Caco-2 (cell line): ENCODE measurements at places on chromosomes 6 and 20.

GRCh38 chr6:87407561-87407900 is 241 bp upstream of the CFAP206 start:
- no peak for DNase-seq

DNA sequence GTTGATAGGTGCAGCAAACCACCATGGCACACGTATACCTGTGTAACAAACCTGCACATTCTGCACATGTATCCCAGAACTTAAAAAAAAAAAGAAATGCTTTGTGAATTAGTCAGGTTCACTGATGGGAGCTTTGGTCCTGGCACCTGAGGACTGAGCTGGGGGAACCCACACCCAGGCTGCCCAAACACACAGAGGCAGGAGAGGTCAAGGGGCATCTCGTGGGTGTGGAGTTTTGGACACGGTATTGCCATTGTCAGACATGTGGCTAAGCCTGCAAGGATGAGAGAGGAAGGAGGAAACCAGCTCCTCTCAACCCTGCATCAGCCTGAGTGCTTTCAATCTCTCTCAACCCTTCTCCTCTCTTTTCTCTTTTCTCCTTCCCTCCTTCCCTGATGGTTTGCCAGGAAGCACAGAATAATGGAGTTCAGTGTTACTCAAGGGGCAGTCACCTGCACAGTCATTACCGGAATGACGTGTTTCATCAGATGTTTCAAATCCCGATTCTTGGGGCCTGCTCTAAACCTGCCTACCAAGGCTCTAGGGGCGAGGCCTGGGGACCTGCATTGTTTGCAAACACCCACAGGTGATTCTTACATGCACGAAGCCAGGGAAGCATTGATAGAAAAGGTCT is 89.9 kb upstream of the NEDD9 start:
- no peak for DNase-seq

- DNase-seq: no peak
These were observed 22.2 kb upstream of the GABRR1 start for GRCh38 chr6:89239338-89239737.

DNA sequence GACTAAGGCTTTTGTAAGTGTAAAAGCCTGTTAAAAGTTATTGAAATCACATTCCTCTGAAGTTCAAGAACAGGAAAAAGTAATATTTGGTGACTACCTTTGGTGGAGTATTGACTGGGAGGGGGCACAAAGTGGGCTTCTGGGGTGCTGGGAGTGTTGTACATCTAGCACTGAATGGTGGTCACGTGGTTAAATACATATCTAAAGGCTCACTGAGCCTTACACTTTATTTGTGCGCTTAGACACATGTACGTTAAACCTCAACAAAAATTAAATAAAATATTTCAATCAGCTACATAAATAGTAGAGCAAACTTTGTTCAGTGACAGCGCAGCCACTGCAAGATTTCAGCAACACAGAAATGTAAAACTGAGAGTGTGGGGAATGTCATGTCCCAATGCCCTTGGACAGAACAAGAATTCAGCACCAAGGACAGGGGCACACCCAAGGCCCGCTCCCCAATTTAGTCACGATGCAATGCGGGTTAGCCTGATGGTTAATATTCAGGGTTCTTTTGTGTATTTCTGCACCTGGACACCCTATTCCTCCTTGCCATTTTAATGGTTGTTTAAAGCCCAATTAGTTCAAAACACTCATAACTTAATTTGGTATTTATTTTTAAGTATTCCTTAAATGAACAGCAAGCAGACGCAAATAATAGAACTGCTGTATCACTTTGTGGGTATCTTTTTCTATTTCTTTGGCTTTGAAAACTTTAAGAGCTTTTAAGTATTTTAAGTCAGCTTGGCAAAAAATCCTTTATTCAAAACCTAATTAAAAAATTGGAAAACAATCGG is 37.4 kb downstream of the ANGPT4 start:
- DNase-seq: peak; percentile 50

GRCh38 chr6:98880486-98880885 is 46.1 kb downstream of the POU3F2 start:
- DNase-seq: no peak

DNA sequence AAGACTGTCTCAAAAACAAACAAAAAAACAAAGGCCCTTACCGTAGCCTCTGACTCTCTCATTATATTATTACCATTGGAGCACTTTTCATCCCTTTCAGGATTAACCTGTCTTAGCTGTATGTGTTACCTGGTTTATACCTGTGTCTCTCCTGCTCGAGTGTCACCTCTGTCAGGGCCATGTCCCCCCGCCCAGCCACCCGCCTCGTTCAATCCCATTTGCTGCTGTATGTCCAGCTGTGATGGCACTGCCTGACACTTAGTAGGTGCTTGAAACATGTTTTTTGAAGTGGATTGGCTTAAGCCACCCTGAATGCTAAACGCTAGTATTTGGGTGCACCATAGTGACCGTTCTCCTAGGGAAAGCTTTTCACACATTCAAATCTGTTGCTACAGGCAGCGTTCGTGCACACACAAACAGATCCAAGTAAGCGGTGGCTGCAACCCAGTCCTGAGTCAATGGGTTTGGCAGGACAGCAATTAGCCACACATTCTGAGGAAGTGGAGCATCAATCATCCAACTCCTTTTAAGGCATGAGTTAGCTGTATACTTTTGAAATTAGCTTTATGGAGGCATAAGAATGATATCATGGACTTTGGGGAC is 98.9 kb upstream of the ZNF217 start:
- DNase-seq: no peak

DNA sequence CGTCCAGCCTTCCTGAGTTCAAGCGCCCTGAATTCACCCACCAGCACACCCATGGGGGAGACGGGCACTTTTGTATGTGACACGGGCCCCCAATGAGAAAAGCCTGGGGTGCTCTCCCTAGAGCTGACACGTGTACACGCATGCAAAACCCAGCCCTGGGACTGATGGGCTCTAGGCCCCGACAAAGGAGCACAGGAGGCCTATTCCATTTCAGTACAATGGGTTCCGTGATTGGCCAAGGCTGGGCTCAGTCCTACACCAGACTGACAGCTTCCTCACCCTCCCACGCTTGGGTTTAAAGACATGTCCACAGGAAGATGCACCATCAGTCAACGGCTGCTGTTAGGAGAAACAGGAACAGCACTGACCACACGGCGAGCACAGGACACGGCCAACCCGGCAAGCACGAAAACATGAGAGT is 8.8 kb downstream of the ZBTB46 start:
- DNase-seq: no peak

DNA sequence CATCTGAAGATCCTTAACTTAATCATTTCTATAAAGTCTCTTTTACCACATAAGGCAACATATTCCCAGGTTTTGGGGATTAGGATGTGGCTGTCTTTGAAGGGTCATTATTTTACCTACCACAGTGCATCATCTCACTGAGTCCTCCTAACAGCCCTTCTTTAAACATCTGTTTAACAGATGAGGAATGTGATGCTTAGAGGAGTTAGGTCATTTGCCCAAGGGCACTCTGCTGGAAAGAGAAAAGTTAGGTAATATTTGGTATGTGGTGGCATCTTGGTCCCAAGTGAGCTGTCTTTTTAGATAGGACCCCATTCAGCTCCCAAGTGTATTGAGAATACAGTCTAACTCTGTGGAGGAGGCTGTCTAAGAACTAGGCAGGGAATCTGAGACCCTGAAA is 11.0 kb downstream of the MMP24 start:
- no peak for DNase-seq

DNA sequence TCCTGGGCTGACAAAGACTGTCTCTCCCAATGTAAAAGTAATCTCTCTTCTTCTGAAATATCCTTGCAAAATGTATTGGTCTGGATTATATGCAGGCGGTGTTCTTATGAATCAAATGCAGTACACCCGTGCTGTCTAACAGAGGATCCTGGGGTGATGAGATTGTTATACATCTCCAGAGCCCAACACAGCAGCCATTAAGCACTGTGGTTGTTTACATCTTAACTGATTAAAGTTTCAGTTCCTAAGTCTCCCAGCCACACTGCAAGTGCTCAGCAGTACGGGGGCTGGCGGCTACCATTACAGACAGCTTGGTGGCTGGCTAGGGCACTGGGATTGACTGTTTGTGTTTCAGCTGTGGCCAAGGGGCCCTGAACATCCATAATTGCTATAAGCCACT is 7.0 kb downstream of the UNC93A start:
- DNase-seq: no peak

DNA sequence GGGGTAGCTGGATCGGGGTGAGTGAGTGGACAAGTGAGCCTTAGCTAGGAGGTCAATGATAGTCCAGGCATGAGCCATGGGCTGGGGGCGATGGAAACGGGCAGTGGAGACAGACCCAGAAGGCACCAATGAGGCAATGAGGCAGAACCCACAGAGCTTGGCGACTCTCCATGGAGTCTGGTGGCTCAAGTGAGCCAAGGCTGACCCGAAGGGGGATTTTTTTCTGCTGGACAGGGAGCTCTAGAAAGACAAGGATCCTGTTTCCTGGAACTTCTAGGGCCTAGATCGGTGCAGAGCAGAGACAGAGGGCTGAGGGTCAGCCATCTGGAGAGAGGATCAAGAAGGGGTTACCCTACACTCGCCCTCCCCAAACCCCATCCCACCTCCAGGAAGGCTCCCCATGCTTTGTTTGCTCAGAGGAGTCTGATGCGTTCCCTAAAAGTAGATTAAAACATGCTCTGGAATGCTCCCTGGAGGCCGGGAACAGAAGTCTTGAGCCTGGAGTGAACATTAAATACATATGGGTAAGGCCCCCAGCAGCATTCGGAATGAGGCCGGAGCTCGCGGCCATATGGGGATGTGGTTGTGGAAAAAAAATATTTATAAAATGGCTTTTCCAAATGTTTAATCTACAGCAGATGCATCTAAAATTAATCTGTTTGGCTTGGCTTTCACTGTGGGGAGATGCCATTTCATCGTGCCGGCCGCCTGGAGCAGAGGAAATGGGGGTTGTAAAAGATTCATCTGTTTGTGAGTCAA is 237.8 kb upstream of the PMEPA1 start:
- DNase-seq: no peak

- no peak for DNase-seq
These were observed 50.9 kb downstream of the PLCB4 start for GRCh38 chr20:9119776-9120175.

DNA sequence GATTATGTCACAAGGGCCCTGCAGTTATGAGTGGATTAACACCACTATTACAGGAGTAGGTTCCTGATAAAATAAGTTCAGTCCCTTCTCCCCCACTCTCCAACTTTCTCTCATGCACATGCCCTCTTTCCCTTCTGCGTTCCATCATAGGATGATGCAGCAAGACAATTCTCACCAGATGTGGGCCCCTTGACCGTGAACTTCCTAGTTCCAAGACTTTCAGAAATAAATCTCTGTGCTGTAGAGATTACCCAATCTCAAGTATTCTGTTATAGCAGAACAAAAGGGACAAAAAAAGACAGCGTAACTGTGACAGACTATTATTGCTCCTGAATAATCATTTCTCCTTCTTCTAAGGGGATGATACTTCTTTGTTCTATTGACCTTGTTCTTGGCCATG is 33.8 kb upstream of the TMEM244 start:
- no peak for DNase-seq

- peak; percentile 36 for DNase-seq
These were observed 100.1 kb downstream of the YTHDF1 start for GRCh38 chr20:63115651-63116411.

DNA sequence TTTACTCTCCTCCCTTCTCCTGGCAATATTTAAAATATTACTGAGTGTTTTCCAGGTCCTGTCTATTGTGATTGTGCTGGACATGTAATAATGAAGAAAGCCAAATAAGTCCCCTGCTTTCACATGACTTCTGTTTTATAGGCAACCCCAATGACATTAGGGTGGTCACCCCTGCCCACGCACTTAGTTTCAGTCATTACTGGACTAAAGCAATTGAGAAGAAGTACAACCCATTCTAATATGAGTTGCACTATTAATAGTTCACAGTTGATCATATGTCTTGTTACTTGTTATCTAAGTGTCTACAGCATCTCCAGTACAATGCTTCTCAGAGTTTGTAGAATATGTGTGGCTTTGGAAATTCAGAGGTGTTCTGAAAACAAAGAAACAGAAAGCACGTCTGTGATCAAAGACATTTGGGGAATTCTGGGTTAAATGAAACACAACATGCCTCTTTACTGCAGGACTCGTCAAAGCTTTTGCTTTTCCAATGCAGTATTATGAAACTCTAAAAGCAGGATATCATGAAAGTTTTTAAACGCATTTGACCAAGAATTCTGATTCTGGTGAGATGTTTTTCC is 789.5 kb downstream of the DHX35 start:
- DNase-seq: no peak

DNA sequence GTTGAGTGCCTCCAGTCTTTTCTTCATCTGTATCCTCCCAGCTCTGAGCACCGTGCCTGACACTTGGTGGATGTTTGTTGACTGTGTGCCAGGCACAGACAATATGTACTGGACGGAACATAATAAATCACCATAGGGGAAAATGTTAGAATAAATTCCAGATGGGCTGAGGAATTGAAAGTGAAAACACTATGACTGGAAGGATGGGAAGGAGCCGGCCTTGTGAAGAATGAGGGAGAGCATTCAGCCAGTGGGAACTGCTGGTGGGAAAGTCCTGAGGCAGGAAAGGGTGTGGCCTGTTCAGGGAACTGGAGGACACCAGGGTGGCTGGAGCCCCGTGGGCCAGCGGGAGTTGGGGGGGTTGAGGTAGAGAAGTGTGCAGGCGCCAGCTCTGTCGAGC is 75.4 kb downstream of the MTHFD1L start:
- DNase-seq: no peak

GRCh38 chr6:121498481-121499276 is 63.2 kb downstream of the GJA1 start:
- no peak for DNase-seq
